ENCODE measurements at places on chromosomes 16 and 17.
A peak's percentile ranks its signal among the peaks of the same experiment; 100 is the strongest.

- DNase-seq, result no peak
These were observed 67.7 kb downstream of the CES1 start for GRCh38 chr16:55765161-55765560.

DNA sequence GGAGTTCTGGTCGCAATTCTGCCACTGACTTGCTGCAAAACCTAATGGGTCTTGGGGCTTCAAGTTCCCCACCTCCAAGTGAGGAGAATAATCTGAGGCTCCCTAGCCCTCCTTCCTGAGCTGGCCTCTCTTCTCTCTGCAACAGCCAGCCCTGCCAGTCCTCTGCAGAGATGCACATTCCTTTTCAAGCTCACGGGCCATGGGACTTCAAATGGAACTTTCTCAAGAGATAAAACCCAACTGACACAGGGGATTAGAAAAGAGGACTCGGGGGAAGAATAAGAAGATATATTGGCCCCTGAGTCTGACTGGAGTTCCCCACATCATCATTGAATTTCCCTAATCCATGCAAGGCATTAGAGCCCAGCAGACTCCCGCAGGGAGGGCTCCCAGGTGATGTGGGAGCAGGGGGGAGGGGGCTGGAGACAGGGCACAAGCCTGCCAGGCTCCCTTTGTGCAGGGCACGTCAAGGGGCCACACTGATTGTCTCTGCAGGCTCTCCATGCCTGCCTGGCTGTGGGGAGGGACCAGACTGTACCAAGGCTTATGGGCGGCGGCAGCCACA, 131.0 kb downstream of the CCDC144A start:
- DNase-seq, result no peak

DNA sequence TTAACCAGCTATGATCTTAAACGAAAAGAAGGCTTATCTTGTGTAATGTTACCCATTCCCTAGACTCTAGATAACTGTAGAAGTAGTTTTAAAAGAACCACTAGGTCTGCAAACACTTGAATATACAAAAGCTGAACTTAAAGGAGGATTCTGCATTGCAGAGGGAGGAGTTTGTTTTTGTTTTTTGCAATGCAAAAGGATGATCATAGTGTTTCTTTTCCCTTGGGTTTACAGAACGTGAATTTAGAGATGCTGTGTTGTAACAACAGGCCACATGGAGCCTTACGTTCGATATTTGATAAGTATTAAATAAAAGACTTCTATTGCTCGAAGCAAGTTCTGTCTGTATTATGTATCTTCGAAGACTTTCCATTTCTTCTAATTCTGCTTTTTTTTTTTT, 77.6 kb downstream of the CHD9 start:
- no peak for DNase-seq

GRCh38 chr16:70610273-70611223, 35.8 kb upstream of the IL34 start:
- DNase-seq, result no peak

GRCh38 chr16:68070806-68071517, 14.2 kb upstream of the NFATC3 start:
- no peak for DNase-seq

DNA sequence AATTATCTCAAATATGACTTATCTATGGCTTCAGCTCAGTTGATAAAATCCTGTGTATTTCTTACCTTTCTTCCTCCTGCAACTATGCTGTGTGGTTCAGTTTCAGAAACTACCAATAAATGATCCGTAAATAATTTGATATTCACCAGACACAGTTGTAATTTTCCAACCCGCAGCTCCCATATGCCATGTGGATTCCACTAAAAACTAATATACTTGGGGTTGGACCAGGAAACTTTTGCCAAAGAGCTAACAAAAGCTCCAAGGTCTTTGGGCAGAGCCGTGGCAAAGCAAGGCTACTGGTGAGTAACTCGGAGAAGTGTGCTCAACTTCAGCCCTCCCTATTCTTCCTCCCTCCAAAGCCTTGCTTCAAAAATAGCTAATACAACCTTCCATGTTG, 2.3 kb upstream of the CHST6 start:
- no peak for DNase-seq

GRCh38 chr16:3017794-3018506, at the start of gene CLDN6:
CLDN6 (minus strand) TSS chr16:3018183; CDS start chr16:3016021, 2,162 bp downstream.
- no peak for DNase-seq

GRCh38 chr17:39001703-39002637, 34.8 kb upstream of the FBXO47 start:
- DNase-seq, result no peak

- no peak for DNase-seq
These were observed at the start of gene C16orf74 for GRCh38 chr16:85750827-85751697. C16orf74 (minus strand) TSS chr16:85751096; CDS start chr16:85735217, 15,879 bp downstream.

DNA sequence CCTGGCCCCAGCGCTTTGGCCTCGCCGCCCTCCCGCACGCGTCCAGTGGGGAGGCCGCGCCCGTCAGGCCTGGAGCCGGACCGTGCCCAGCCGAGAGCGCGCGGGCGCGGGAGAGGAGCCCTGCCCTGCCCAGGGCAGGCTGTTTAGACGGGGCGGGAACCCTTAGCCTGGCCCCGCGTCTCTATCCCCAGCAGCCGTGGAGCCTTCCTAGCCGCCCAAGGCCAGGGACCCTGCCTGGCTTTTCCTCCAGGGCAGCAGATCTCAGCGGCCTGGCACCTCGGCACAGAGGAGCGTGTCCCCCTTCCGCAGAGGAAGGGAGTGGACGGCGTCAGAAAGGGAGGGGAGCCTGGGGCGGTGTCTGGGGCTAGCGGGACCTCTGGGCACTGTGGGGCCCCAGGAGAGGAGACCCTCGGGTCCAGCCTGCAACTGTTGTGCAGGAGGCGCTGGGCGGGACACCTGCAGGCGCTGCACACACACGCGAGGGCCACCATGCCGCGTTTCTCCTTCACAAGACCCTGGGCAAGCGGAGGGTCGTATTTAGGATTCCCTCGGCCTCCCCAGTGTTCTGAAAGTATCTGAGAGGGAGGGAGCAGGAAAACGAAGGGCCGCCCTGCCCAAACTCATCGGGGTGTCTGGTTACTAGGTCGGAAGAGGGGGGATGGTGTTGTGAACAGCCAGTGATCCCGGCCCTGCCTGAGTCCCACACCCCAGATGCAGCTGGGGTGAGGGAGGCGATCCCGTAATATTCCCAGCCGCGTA, 2.3 kb upstream of the NPTX1 start:
- no peak for DNase-seq

DNA sequence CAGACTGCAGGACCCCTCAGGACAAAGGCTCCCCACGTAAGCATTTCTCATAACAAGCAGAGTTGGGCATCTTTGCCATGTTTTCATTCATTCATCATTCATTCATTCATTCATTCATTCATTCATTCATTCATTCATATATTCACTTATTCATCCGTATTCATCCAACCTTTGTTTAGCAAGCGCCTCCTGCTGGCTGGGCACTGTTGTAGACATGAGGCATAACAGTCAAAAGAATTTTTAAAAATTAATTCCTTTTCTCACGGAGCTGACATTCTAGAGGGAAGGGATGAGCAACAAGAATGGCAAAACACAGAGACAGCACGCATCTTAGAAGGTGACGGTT, 351.7 kb upstream of the TNRC6C start:
- no peak for DNase-seq

- no peak for DNase-seq
These were observed 15.2 kb downstream of the ARHGAP23 start for GRCh38 chr17:38443356-38444031.

DNA sequence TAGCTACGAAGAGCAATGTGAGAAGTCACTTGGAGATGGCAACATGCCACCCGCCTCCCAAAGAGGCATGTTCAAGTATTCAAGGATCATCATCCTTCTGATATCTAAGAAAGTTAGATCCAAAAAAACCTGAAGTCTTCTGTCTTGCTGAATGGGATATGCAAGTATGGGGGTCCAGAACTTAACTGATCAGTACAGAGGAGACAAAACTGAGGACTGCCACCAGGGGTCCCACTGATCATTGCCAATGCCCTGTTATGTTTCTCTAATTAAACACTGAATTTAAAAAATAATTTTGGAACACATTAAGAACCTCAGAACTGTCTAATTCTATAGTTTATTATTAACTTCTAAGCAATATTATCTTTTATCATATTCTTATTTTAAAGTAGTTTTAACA, 99.7 kb downstream of the CDH8 start:
- no peak for DNase-seq

DNA sequence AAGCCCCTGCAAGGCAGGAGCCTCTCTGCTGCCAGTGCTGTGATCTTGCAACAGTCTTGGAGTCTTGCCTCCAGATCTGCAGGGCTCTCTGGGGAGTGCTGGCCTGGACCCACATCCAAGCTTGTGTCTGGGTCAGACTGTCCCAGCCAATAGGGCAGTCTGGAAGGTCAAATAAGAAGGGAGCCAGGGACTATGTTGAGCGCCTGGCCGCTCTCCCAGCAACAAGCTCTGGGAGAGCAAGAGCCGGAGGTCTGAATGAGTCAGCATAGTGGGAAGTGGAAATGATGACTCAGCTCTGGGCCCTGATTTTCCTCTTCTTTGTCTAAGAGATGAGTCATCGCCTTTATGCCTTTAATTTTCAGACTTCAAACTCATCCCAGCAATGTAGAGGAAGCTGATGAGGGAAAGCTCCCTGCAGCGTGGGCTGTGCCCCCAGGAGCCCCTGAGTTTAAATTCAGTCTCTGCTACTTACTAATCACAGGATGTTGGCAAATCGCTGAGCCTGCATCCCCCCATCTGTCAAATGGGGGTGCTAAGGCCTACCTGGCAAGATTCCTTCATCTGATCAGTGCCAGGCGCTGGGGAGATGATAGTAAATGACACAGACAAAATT, 43.6 kb upstream of the HAPSTR1 start:
- peak; percentile 94 for DNase-seq

GRCh38 chr17:2378905-2379304, 22.0 kb downstream of the MNT start:
- DNase-seq, result no peak

DNA sequence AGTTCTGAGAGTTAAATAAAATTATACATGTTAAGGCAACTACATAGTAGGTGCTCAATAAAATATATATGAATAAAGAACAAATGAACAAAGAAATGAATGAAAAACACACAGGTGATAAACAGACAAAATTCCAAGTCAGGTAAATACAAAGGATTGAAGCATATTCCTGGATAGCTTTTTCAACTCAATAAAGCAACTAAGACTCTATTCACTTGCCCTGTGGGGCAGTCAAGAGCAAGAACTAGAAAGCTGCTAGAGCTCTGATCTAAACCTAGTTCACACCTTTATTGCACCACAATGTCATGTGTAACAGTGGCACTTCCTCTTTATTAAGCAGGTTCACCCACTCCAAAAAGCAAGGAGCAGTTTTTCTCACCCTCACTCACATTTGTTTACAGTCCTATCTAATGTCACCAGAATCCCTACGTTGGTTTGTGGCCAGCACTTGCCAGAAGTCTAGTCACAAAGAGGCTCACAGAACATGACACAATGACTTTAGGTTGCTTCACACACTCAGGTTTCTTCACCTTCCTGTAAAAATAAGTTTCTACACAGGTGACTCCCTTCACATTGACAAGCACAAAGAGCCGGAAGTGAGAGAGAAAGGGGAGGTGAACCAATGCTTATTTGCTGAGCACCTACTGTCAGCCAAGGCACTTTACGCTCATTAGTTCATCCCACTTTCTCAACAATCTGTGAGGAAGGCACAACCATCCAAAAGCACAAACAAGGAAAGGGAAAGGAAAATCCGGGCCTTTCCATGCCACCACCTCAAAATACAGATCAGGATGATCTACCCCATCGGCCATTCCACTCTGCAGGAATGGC, 70.8 kb downstream of the XPO6 start:
- no peak for DNase-seq

DNA sequence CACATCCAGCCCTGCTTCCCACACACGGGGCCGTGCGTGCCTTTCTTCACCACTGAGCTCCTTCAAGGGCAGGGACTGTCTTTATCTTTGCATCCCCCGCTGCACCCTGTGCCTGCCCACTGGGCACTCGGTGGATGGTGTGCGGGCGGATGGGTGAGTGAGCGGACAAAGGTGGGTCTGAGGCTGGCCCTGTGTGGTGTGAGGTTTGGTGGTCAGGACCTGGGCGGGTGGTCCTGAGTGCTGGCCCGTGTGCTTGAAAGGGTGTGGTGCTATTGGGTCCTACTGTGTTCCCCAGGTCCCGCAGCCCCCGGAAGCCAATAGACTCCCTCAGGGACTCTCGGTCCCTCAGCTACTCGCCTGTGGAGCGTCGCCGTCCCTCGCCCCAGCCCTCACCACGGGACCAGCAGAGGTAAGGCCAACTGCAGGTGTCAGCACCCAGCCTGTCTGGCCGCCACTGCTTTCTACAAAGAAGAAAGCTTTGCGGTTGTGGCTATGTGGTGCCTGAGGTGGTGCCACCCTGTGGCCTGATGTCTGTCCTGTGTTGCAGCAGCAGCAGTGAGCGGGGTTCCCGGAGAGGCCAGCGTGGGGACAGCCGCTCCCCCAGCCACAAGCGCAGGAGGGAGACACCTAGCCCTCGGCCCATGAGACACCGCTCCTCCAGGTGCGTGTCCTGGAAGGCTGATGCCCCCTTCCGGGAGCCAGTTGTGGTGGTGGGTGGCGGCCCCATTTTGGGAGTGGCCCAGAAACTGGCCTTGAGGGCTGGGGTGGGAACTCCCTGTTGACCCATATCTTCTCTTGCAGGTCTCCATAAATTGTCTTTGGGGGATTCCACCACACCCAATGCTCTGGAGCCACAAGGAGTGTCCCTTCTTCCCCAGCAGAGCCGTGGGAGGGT, 6.8 kb downstream of the ELOB start:
- no peak for DNase-seq

DNA sequence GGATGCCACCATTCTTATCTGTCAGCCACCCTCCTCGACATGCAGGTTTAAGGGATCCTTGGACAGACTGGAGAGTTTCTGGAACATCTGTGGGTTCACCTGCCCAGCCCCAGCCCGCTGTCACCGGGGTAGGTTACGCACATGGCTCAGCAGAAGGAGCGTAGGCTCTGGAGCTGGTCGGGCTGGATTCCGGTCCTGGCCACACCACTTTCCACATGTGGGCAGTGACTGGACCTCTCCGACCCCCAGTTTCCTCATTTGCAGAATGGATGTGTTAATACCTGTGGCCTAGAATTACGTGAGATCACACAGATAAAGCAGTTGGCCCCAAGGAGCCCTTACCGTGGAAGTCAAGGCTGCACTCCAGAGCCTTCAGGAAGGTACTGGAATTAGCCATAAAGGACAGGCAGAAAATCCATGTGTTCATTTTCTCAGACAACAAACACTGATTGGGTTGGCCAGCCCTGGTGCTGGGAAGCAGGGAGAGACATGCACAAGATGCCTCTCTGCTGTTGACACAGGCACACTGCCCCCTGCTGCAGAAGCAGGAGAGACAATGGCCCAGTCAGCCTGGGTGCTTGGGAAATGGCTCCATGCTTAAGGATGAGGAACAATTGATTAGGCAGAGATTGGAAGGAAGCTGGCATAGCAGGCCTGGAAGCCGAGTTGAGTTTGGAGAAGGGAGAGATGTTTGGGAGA, 58.8 kb downstream of the SF3B3 start:
- DNase-seq, result no peak

- no peak for DNase-seq
These were observed 116.6 kb downstream of the PRKCB start for GRCh38 chr16:23952128-23952970.

DNA sequence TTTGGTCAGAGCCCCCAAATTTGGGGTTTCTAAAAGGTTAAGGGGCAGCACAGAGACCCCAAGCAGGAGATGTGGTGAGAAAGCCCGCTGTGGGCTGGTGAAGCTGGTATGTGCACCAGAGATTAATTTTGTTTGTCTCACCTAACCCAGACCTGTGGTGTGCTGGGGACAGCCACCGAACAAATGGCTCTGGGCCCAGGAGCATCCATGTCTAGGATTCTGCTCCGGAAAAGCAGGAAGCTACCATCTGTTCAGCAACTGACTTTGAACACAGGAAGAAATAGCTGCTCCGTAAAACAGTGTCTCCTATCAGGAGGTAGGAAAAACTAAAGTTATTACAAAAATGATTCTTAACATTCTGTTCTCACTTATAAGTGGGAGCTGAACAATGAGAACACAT, 2.7 kb upstream of the ZP2 start:
- no peak for DNase-seq

All from epithelial cell of proximal tubule (primary cell).